NCI-H1092 (cell line): ENCODE measurements at places on chromosomes 13 and 19.

DNA sequence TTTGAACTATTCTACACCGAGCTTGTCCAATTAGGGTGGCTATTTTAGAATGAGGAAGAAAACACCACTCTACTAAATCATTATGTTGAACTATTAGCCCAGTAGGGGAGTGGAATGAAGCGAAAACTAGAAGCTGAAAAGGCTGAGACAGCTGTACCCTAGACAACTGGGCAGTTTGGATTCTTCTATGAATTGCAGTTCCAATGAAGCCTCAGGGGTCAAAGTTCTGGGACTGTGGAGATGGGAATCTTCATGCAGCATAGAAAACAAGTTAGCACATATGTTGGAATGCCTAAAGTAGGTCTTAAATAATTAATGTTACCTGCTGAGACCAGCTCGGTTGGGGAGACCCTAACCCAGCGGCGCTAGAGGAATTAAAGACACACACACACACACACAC is 62.7 kb upstream of the ZNF726 start:
- no peak for DNase-seq

DNA sequence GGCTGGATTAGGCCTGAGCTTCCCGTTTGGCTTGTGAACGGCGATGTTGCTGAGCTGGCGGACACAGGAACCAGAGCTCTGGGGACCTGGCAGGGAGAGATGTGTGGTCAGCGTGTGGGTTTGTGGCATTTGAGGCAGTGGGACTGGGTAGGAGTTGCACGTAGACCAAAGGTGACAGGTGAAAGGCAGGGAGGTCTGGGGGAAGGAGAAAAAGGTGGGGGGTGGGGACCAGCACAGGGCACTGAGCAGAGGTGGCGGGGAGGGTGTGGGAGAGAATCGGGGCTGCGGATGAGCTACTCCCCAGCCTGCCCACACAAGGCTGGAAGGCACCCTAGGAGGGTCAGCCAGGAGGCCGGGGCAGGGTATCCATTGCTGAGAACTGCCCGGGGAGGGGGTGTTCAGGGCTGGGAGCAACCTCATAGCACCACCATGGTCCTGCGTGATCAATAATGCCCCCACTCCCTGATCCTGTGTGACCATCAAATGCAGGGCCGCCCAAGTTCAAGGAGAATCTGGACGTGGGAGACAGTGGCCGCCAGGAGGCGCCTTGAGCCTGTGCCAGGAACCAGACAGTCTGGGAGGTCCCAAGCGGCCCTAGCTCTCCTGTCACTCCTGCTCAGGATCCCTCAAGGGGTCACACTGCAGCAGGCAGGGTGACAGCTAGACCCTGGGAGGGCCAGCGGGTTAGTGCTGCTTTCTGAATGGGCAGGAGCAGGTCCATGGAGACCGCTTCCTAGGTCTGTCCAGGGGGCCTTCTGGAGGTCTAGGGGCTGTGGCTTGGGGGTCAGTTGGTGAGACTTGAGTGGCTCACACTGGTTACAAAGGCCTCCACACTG is 12.8 kb upstream of the SELENOW start:
- DNase-seq, result peak; percentile 39

DNA sequence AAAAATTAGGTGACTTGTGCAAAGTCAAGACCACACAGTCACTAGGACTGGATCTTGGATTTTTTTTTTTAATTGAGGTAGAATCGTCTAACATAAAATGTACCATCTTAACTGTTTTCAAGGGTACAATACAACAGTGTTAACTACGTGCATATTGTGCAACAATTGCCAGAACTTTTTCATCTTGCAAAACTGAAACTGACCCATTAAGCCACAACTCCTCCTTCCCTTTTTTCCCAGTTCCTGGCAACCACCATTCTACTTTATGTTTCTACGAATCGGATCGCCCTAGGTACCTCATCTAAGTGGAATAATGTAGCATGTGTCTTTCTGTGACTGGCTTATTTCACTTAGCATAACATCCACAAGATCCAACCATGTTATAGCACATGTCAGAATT is 37.5 kb upstream of the POMP start:
- no peak for DNase-seq

- no peak for DNase-seq
Measured at GRCh38 chr13:107348471-107348870, 780.5 kb upstream of the ARGLU1 start.

DNA sequence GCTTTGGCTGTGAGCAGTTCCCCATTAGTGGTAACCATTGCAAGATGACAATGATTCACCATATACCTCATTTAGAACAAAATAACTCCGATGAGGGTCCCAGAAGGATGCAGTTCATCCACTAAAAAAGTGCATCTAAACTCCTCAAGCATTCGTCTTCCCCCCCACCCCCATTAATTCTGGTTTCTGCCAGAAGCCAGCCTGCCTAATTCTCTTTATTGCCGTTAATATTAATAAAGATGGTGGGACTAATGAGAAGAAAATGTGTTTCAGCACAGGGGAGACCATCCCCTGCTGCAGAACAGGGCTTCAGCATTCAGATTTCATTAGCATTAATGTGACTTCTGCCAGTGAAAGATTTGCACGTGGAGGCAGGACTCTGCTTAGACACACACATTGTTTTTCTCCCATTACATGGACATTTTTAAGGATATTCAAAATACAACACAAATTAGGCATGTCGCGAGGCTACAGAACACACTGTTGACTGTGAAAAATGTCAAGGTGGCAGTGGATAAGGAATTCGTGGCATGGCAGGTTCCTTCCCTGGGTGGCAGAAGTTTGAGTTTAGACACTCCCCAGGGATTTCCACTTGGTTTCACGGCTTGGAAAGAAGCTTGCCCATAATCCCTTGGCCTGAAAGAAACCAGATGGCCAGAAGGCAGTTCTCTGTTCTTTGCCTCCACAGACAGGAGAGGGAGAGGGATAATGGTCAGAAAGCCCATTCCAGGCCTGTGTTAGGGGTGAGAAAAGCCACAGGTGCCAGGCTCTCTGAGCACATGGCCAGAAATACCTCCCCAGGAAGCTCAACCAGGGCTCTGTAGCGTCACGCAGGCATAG is 236.5 kb downstream of the FOXO1 start:
- no peak for DNase-seq

DNA sequence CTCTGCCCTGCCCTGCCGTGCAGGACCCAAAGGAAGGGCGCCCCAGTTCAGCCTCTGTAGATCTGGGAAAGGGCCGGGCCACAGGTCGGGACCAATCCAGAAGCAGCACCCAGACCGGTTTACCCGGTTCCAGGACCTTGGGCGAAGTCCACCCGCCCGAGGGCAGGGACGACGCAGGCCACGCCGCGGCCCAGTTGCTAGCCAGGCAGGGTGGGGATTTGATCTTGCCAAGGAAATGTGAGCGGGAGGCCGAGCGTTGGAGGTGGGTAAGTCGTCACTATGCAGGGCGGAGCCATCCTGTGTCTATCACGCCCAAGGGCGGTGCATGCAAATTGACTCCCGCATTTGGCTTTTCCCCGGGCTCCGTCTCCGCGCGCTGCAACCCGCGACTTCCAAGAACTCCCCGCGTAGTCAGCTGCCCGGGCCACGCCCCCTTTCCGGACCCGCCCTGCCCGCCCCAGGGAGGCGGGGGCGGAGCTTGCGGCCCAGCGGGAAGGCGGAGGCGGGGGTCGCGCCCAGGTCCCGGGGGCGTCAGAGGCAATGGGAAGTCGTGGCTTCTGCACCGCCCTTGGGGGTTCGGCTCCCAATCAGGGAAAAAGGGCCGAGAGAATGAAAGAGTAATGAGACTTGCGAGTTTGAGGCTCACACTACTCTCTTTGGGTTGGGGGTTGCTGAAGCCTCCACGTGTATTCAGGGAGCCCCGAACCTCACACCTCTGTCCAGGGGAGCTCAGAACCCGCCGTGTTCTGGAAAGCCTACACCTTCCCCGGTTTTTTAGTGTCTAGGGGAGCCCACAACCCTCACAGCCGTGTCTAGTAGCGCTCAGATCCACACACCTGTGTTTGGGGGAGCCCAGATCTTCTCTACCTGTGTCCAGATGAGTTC is 12.8 kb downstream of the IER2 start:
- DNase-seq, result peak; percentile 86

DNA sequence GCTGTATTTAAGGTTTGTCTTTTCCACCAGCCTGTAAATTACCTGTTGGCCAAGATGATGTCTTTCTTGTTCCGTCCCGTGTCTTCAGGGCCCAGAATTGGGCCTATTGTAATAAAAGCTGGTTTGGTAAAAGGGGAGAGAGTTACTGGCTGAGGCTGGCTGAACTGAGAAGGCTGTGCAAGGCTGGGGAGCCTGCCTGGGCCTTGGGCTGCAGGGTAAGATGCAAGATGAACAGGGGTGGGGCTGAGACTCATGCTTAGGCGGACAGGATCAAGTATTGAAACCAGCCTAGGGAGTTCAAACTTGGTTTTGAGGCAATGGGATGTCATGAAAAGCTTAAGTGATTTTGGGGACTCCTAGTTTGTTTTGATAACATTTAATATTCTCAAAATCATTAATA is 142.3 kb downstream of the PCCA start:
- no peak for DNase-seq

- no peak for DNase-seq
Measured at GRCh38 chr13:33174931-33175330, 110.6 kb downstream of the STARD13 start.

DNA sequence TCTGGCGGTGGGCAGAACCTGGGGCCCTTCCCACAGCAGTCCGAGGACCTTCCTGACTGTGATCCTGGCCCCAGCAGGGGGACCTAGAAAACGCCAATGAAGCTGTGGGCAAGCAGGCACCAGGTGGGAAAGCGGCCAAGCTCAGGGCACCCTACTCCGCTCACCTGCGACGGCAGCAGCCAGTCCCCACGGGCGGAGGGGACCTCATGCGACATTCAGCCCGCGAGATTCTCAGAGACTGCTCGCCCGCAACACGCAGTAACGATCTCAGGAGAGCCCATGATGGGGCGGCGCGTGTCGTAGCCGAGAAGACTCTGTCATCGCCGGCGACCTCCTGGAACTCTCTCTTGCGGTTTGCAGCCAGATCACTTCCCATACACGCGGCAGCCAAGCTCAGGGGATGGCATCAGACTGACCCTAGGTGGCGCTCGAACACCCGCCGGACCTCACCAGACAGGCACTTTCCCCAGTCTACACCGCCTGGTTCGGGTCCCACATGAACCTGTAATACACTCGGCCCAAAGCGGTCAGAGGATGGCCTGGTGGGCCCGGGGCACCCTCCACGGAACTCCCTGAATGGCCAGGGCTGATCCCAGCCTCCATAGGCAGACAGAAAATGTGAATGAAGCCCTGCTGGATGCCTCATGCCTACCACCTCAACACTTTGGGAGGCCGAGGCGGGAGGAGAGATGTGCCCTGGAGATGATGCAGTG is 26.5 kb downstream of the MAN2B1 start:
- peak; percentile 64 for DNase-seq

- DNase-seq, result no peak
Measured at GRCh38 chr19:54298357-54299125, 14.4 kb downstream of the LILRA5 start.

GRCh38 chr19:28960986-28961705 is 251.8 kb downstream of the UQCRFS1 start:
- no peak for DNase-seq

GRCh38 chr19:51919606-51920005 is 7.7 kb upstream of the ZNF613 start:
- no peak for DNase-seq

DNA sequence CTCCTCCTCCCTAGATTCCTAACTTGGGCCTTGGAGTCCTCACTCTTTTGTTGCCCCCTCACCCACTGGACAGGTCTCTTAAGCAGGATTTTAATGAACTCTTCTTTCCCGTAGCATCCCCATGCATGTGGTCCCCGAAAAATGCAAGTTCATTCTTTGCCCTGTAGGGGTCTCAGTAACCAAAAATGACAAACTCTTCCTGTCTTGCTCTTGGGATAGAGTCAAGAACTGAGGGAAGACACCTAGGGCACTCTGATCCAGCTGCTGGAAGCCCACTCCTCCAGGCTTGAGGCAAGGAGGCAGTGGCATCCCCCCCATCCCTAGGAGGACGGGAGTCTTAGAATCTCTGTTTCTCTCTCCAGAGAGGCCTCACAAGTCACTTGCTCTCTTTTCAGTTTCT is 987.0 kb downstream of the DIAPH3 start:
- no peak for DNase-seq

- no peak for DNase-seq
Measured at GRCh38 chr13:100184095-100184494, 95.2 kb downstream of the PCCA start.

- peak; percentile 84 for DNase-seq
Measured at GRCh38 chr13:111177081-111177711, 62.1 kb downstream of the ARHGEF7 start.

DNA sequence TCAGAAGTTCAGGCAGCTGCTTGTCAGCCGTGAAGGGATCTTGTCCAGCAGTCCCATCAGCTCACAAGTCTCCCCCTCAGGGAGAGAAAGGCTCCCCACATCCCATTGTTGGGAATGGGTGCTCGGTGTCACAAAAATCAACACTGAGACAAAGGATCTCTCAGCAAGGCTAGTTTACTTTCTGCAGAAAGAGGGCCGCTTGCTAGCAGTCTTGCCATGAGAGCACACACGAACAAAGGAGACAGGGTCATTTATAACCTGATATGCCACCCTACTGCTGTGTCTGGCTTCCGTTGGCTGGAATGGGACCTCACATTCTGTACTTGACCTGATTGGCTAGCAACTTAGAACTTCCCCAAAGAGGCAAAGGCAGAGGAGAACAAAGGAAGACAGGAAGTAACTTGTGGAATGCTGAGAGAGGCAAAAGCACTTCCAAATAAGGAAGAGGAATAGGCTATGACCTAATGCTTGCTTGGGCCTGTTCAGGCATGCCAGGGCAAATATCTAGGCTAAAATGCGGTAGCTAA is 8.7 kb upstream of the IGFL3 start:
- peak; percentile 56 for DNase-seq

GRCh38 chr13:32752997-32753606 is 166.8 kb downstream of the PDS5B start:
- DNase-seq, result no peak

DNA sequence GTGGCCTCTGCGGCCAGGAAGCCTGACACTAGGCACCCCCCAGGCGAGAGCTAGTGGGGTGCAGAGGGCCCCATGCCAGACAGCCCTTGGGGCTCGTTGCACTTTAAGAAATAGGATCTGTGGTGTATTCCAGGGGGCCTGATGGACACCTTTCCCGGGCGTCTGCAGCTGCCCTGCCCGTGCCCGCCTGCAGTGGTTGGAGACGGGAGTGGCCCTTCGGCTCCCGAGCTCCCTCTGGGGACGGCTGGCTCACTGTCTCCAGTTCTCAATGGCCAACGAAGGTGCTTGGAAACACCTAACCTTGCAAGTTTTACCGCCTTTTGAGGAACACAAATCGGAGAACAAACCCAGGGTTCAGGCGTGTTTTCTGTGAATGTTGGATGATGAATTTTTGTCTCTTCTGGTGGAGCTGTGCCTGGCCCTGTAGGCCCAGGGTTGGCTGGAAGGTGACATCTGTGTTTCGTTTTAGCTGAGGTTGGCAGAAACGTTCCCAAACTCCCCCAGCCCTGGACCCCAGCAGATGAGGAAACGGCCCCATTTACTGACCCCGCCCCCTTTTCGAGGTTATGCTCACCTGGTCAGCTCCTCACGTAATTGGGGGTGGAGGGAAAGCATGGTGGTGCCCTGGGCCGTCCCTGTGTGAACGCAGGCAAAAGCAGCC is 17.4 kb upstream of the NPAS1 start:
- no peak for DNase-seq
